H9 (cell line): ENCODE measurements at places on chromosomes 3 and 15.
A peak's percentile ranks its signal among the peaks of the same experiment; 100 is the strongest.

GRCh38 chr15:79164465-79164864 is 73.9 kb upstream of the RASGRF1 start:
- no peak for DNase-seq

- DNase-seq = no peak
Measured at GRCh38 chr3:468172-468571, 271.6 kb downstream of the CHL1 start.

- no peak for DNase-seq
Measured at GRCh38 chr3:164488893-164489292, 589.4 kb downstream of the SI start.

DNA sequence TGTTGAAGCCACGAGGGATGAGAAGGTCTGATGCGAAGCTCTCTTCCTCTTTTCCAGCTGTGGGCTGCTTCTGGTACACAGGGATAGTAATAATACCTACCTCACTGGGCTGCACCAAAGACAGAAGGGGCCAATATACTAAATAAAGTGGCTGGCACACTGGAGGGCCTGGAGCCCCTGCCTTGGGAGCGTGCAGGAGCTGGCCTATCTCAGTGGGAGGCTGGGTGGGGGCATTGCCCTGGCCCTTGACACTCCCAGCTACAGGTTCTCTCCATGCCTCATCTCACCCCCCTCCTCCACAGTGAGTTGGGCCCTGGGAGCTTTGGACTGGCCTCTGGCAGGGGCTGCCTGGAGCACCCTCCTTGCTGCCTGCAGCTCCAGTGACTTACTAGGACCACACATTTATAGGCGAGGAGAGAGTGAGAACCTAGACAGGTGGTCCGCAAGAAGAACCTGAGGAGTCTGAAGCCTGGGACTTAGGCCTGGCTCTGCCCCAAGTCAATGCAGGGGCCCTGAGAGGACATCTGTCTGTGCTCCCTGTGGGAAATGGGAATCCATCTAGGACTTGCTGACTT is 1.6 kb downstream of the NOX5 start:
- DNase-seq = no peak

- DNase-seq = no peak
Measured at GRCh38 chr15:50425219-50425618, 1.0 kb downstream of the USP8 start.

- DNase-seq = no peak
Measured at GRCh38 chr3:71277341-71277740, 306.2 kb downstream of the FOXP1 start.

DNA sequence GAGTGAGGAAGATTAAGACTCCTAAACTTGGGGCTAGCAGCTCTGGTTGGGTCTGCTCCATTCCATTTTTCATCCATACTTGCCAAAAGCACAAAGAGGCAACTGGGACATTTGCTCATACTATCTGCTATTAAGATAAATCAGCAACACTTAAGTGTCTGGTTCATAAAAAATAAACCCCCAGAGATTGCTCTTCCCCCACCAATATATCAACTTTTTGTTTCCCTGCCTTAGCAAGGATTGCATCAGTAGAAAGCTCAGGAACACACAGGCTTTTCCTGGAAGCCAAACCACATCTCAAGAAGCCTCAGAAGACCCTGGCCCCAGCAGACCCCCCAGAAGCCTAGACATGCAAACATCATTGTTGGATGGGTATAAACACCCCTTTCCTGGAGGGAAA is 232.4 kb upstream of the WNT5A start:
- no peak for DNase-seq

DNA sequence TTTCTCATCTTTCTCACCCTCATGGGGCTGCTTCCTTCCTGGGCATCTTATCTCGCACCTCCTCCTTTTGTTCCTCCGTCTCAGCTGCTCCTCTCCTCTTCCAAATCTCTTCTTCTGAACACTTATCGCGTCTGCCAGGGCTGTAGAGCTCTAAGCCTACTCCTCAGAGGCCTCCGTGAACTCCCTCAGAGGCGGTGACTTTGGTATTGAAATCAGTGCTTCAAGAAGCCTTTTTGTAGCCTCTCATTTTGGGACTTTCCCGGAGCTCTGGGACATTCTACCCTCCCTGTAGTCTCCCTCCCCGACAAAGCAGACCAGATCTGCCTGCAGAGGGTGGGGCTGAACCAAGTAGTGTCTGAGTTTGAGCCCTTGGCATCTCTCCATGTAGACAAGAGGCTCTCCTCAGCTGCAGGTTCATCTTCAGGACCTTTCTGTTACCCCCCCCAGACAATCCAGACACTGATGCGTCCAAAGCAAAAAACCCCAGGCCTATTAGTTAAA is 17.5 kb upstream of the CPNE9 start:
- DNase-seq = no peak

DNA sequence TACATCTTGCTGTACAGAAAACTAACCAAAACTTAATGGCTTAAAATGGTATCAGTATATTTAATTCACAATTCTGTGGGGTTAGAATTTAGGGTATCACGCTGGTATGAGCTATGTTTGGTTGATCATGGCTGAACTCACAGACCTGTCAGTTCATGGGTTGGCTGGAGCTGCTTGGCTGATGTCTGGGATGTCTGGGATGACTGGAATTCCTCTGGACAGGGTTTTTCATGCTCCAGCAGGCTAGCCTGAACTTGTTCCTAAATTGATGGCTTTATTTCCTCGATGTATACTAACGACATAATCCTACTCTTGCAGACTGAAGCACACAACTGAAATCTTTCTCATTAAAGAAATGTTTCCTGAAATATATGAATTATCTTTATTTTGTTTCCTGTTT is 338.9 kb upstream of the GBE1 start:
- DNase-seq = no peak

- no peak for DNase-seq
Measured at GRCh38 chr3:140845882-140846281, 95.8 kb upstream of the SLC25A36 start.

GRCh38 chr15:48558226-48558625 is 87.3 kb downstream of the FBN1 start:
- no peak for DNase-seq

- peak; percentile 53 for DNase-seq
Measured at GRCh38 chr3:150299201-150299600, 108.9 kb upstream of the TSC22D2 start.

DNA sequence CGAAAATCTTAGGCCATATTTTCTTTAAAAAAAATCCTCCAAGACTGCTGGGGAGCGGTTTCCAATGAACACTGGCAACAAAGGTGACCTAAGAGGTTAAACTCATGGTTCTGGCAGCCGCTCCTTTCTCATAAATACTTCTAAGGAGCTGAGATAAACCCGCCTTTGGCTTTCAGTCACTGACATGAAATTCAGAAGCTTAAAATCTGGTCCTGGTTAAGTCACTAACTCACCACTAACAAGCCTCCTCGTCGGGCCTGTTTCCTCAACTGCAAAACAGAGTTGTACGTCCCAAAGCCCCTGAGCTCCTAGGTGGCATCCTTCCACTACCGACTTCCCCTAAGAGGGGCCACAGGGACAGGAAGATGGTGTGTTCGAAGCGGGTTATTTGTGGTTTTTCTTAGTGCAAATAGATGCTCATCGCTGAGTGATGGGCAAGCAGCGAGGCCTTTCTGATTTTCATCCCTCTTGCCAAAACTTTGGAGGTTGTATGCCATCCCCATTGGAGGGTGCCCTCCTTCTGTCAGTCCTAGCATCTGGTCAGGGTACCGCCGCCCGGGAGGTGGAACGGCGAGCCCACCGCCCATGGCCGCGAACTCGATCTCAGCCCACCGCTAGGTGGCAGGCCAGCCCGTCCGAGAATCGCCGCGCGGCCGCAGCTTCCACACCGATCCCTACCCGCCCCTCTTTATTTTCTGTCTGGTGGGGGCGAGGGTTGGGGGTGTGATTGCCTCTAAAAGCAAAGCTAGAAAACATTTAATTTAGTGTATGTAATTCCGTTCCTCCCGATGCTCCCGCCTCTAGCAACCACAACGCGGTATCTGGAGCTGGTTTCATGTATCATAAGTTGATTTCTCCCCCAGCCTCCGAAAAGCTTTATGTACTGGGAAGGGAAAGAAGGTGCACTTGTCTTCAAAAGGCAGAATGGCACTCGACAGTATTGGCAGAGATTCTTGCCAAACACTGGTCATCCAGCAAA is 4.6 kb downstream of the BCL6 start:
- peak; percentile 75 for DNase-seq

- no peak for DNase-seq
Measured at GRCh38 chr3:127545216-127545615, 45.3 kb downstream of the TPRA1 start.

- no peak for DNase-seq
Measured at GRCh38 chr3:53171064-53171418, 10.0 kb downstream of the PRKCD start.

DNA sequence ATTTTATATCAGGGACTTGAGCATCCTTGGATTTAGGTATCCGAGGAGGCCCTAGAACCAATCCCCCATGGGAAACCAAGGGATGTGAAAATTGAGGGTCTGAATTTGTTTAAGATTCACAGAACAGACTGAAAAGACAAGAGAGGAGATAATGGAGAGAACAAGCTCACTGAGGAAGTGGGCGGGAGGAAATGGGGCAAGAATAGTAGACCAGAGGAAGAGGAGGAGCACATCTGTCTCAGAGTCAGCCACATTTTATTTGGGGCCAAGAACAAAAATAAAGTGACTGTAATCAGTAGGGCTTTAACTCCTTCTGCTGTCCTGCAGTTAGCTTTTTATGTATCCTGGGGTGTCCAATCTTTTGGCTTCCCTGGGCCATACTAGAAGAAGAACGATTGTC is 63.8 kb downstream of the BLM start:
- no peak for DNase-seq

- DNase-seq = no peak
Measured at GRCh38 chr3:100113723-100114412, 433 bp downstream of the FILIP1L start.

GRCh38 chr3:177382944-177383343 is 185.7 kb upstream of the TBL1XR1 start:
- DNase-seq = no peak

GRCh38 chr15:29034593-29035335 is 149.0 kb downstream of the APBA2 start:
- peak; percentile 37 for DNase-seq

GRCh38 chr3:155785662-155786295 is 20.3 kb downstream of the C3orf33 start:
- no peak for DNase-seq

DNA sequence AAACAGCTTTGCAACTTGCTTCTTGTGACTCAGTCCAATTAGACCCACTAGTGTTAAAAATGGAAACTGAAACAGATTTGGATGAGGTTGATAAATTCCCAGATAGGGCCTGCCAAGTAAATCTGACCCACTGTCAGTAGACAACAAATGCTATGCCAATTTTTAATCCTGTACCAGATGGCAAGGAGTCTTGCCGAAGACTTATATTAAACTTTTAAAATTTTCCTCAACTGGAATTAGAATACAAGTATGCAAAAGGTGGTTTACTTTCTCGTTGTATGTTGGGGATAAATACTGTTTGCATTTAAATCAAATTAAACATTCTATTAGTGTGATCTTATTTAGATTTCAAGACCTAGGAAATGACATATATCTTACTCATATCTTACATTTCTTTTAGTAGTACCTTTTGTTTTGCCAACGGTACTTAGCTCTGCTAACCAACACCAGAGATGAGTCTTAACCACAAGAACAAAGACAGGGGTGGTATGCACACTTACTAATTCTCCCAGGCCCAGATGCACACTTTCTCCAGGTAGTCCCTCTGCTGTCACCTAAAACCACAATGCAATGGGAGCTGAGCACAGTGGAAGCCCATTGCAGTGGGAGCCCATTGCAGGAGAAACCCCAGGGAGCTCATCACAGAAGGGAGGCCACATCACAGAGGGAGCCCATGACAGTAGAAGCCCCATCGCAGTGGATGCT is 77.8 kb downstream of the WWTR1 start:
- no peak for DNase-seq

GRCh38 chr3:39101022-39101689 is 6.3 kb downstream of the GORASP1 start:
- peak; percentile 62 for DNase-seq

DNA sequence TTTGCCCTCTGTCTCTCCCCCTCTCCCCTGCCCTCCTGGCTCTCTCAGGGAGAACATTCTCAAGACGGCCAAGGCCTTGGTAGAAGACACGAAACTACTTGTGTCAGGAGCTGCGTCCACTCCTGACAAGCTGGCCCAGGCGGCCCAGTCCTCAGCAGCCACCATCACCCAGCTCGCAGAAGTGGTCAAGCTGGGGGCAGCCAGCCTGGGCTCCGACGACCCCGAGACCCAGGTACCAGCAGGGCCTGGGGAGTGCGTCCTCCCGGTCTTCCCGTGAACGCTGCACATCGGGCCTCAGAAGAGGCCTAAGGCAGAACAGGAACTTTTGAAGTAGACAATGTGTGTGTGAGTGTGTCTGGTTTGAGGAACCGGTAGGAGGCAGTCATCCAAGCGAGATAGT is 245.4 kb upstream of the TPM1 start:
- no peak for DNase-seq

DNA sequence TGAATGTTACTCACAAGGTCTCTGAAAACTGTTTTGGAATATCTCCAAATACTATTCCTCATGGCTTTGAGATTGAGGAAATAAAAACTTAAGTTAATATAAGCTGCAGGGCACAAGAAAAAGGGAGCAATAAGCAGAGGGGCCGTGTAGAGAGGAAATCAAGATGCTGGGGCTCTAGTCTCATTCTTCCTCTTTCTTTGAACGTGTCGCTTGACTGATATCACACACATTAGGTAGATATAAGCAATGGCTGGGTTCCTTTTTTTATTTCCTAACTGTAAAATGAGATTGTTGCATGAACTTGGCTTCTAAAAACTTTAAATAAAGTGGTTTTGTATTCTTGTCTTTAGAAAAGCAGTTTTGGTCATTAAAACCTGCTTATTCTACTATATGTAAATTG is 326.7 kb upstream of the ROPN1 start:
- DNase-seq = no peak

GRCh38 chr3:14179114-14179465 is 473 bp downstream of the LSM3 start:
- no peak for DNase-seq

- DNase-seq = no peak
Measured at GRCh38 chr15:42069496-42070278, 24.7 kb downstream of the PLA2G4D start.

GRCh38 chr3:117725314-117725713 is 1015.7 kb downstream of the TUSC7 start:
- no peak for DNase-seq

- no peak for DNase-seq
Measured at GRCh38 chr15:87724330-87724729, 532.2 kb downstream of the NTRK3 start.

- no peak for DNase-seq
Measured at GRCh38 chr3:135155228-135155627, 360.2 kb downstream of the EPHB1 start.

- DNase-seq = no peak
Measured at GRCh38 chr3:5149306-5149880, 27.3 kb downstream of the ARL8B start.

DNA sequence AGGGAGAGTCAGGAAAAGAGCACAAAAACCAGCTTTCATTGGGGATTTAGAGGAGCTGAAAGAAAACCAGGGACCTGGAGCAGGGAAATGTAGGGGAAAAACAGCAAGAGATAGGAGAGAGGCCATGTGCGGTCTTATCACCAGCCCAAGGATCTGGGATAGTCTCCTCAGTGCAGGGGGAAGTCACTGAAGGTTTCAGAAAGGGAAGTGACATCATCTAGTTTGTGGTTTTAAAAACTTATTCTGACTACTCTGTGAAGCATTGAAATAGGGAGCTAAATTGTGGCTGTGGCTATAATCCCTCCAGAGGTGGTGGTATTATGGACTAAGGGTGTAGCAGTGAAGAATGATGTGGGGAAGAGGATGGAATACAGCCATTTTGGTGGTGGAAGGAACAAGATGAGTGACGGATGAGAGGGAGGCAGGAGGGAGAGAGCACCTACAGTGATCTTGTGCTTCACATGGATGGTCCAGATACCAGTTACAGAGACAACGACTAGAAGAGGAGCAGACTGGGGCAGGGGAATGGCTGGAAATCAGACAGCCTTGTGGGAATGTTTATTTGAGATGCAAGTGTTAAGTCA is 72.7 kb downstream of the HMG20A start:
- DNase-seq = no peak
